ENCODE measurements at places on chromosomes 6 and 20.
A peak's percentile ranks its signal among the peaks of the same experiment; 100 is the strongest.

DNA sequence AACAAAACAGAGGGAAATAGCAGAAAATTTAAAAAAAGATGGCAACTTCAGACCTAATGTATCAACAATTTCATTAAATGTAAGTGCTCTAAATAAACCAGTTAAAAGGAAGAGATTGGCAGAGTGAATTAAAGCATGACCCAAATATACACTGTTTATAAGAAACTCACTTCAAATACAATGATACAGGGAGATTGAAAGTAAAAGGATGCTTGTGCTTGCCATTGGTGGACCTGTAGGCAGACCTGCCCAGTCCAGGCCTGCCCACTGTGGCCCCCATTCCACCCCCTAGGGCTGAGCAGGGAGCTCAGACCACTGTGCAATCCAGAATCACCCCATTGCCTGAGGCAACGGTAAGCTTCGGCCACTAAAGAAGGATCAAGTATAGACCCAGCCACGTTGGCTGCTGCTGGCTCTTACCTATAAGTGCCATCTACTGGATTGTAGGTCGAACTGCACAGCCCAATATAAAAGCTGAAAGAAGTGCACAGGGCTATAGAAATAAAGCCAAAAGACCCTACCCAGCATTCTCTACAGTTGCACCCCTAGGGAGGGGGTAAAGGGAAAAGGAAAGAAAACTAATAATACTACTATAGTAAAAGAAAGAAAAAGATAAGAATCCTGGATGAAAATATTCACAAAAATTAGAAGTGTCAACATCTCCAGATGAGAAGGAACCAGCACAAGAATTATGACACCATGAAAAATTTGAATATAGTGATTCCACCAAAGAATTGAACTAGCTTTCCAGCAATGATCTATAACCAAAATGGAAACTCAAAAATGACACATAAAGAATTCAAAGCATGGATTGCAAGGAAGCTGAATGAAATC, 36.1 kb downstream of the PSMB1 start:
- no peak for DNase-seq

DNA sequence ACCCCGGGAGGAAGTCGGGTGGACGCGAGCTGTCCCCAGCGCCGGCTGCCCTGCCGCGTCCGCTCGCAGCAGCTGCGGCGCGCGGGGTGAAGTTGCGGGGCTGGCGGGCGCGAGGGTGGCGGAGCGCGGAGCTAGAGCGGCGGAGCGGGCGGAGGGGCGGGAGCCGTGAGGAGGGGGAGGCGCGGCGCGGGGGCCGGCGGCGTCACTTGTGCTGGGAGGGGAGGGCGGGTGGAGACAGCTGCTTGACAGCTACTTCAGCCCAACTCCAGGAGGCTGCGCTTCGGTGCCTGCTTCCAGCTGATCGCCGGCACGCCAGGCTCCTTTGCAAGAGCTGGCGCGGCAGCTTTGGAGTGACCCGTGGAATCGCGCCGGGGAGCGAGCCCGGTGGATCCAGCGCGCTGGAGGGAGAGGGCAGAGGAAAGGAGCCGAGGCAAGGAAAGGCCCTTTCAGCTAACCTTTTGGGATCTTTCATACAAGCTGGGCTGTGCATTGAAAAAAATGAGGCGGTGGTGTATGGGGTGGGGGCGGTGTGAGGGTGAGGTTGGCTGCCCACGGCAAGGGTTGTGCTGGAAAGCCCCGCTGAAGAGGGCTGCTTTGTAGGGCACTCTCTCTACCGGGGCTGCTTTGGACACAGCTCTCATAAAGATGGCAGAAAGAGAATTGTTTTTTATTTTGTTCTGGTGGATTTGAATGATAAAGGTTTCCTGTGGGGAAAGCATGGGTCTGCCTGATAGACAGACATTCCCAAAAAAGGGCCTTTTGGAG, 24.6 kb downstream of the RIPOR2 start:
- no peak for DNase-seq

GRCh38 chr6:154403788-154404187, 47.2 kb upstream of the IPCEF1 start:
- DNase-seq = peak; percentile 46

GRCh38 chr6:27439371-27439770, 33.5 kb downstream of the ZNF184 start:
- no peak for DNase-seq

DNA sequence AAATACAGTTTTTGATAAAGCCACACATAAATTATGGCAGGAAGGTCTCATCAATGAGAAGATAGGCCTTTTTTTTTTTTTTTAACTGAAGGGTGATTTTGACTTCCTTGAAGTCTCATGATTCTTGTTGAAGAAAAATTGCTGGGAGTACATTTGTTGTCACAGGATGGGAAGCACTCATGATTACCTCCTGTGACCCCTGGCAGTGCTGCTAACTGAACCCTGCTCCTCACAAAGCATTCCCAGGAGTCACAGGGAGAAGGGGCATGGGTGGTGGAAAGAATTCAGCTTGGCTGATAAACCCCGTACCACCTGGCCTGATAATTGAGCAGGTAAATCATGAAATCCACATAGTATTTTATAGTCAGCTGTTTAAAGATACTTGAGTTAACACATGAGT, 86.9 kb downstream of the CD109 start:
- DNase-seq = no peak

DNA sequence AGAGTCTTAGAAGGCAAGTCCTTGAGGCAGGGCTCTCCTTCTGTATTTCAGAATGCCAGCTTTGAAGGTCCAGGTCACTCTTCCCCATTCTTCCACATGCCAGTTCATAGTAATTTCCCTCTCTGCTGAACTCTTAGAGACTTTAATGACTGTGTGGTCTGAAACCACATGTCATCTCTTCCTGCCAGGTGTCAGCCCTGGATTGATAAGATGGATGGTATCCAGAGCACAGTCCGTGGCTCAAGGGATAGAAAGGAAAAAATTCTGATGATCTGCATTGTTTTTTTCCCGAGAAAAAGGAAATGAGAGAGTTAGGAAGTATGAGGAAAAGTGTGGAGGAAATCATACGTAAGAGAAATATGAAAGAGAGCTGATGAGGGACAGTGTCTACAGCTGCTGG, 250.9 kb downstream of the TPBG start:
- no peak for DNase-seq

GRCh38 chr6:38137608-38138265, 318.2 kb downstream of the ZFAND3 start:
- DNase-seq = peak; percentile 38

- no peak for DNase-seq
Measured at GRCh38 chr6:166779381-166779780, 152.3 kb upstream of the RPS6KA2 start.

- DNase-seq = no peak
Measured at GRCh38 chr20:47215653-47216397, 140.7 kb downstream of the ZMYND8 start.

DNA sequence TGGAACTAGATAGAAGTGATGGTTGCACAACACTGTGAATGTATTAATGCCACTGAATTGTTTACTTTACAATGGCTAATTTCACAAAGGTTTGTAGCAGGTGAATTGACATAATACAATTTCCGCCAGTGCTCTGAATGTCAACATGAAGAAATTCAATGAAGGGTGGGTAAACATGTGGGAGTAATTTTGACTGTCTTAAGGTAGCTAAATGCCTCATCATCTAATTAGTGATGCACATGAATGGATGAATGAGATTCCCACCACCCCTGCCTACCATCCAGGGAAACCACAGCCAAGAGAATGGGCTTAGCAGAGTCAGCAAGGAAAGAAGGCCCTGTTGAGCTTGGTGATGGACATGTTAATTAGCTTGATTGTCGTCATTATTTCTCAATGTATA, 275.3 kb downstream of the ALDH8A1 start:
- no peak for DNase-seq

GRCh38 chr20:11687546-11688292, 230.0 kb upstream of the BTBD3 start:
- DNase-seq = no peak

- no peak for DNase-seq
Measured at GRCh38 chr6:108839083-108839642, 9.1 kb upstream of the ARMC2 start.

GRCh38 chr20:56933331-56933698, 304.2 kb downstream of the TFAP2C start:
- DNase-seq = no peak

DNA sequence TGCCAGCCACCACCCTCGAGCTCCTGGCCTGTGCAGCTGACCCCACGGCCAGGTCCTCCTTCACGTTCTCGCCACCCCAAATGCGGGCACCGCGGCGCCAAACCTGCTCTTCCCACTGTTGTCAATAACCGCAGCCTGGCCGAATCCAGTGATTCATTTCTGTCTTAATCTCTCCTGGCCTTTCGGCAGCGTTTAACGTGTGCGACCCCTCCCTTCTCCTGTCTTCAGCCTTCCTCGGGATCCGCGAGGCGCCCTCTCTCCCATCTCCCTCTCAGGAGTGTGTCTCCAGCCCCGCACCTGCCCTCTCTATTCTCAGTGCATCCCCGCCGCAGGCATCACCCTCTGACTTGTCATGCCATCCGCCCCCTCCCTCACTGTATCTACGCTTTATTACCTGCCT, 91.4 kb downstream of the THBS2 start:
- DNase-seq = no peak

DNA sequence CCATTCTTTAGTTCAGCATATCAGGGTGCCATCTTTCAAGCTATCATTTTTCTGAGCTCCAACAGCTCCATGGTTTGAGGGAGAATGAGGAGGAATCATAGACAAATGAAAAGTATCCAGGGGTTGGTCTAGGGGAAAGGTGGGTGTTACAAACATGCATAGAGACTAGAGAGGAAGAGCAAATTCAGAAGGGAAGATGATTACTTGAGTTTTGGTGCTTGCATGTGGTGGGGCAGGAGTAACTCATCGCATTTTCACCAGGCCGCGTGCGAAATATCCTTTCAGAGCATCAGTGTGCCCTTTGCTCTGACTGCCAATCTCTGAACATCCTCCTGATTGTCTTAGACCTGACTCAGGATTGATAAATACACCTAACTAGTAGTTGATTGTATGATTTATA, 7.7 kb upstream of the BICRAL start:
- no peak for DNase-seq

DNA sequence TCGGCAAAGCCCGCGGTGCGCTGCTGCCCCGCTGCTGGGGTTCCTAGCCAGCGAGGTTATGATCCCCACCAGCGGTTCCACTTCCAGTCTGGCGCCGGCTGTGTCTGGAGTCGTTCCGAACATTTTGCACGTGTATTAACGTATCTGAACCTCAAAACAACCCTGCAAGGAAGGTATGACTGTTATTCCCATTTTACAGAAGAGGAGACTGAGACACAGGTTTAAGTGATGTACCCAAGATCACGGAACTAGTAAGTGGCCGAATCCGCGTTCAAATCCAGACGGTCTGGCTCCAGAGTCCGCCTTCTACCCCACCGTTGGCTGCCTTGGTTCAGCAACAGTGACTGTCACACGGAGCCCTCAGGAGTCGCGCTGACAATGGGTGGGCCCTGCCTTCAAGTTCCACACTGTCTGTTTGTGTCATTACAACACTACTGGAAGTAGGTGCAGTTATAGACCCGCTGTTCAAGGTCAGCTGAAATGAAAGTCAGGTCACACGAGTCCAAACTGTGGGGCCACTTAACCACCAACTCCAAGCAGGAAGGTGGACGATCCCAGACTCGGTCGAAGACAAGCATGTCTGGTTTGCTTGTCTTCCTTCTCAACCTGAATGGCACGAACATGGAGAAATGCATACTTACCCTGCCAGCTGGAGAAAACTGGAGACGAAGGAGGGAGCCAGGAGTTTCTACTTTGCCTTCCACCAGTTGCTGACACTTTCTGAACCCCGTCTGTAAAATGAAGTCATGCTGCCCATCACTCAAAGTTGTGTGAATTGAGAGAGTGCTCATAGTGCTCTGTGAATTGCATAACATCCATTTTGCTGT, 803 bp upstream of the SRXN1 start:
- no peak for DNase-seq

- no peak for DNase-seq
Measured at GRCh38 chr6:160801418-160801817, 99.4 kb downstream of the PLG start.

DNA sequence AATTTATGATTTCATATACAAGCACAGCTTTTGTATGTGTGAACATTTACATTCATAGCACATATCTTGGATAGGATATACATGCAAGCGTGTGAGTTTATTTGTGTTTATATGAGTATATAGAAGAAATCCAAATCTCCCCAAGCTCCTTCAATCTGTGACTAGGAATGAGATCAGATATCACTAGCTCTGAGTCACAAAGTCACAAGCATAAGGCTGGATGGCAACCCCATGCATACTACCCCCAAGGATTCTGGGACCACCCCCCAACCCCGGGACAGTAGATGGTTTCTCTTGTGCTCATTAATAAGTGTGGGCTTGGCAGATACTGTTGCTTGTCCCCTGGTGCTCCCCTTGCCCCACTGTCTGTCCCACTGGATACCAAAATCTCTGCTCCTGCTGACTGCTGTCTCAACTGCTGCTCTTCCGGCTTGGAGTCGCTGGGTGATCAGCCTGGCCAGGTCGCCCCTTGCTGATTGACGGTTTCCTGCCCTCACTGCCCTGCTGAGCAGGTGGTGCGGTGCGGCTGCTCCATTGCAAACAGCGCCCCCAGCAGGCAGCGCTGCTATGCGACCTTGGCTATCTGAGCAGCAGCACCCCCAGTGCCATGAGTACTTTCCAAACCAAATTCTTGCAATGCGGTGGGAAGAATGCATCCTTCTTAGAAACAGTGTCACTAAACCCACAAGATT, 279.4 kb downstream of the CD83 start:
- no peak for DNase-seq

Data from NCI-H2107 (cell line).